ENCODE measurements at places on chromosomes 7 and 10. TPM values are rescaled to one million over a fixed set of nuclear protein-coding genes. Genes with fewer than 3 reads are reported as not detected.

Gene TRIM50
- not detected for total RNA-seq

Gene MMP21
- 0.25 TPM for total RNA-seq

Gene ZNF25
- 9.2 TPM for total RNA-seq

Gene SKAP2
- total RNA-seq: 12.9 TPM

Gene PLXDC2
- 0.86 TPM for total RNA-seq

Gene IFIT1B
- total RNA-seq: not detected

Gene FRA10AC1
- 13.3 TPM for total RNA-seq

Gene DGKB
- not detected for total RNA-seq

DNA sequence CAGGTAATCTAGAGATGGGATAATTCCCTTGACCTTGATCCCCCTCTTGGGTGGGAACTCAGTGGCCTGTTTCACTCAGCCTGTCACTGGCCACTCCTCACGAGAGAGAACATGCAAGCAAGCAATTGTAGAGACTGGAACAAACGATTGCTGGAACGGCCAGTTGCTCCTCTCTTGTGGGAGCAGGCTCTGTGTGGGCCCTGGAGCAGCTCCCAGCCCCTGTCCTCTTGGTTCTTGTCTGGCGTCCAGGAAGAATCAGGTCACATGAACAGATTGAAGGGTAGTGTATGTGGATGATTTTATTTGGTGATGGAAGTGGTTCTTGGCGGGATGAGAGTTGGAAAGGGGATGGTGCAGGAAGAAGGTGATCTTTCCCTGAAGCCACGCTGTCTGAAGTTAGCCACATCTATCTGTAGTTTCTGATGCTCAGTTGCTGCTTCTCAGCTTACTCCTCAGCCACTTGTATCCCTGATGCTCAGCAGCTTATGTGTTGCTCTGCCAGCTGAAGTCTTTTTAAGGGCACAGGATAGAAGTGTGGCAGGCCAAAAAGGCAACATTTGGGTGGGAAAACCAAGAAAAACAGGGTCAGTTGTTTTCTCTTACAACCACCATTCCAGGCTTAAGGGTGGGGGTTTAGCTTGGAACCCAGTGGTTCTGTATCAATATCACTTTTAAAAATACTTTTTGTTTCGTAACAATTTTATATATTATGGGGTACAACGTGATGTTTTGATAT is 15.9 kb downstream of the RNF133 start:
- DNase-seq: no peak

DNA sequence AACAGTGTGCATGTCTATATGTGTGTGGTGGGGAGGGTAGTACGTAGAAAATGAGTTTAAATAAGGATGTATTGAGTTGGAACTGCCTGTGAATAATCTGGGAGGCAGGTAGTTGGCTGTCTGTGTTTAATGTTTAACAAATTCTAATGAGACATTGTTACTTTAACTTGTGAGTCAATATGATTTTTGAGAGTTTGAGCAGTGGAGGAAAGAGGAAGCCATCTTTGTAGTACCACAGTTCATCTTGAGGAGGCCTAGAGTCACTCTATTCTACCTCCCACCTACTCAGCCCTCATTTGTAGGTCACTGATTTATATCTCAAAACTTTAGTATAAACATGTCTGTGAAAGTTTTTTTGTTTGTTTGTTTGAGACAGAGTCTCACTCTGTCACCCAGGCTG is 129.9 kb upstream of the ITGB1 start:
- no peak for DNase-seq

GRCh38 chr10:91460681-91461080 is 50.5 kb downstream of the HECTD2 start:
- no peak for DNase-seq

DNA sequence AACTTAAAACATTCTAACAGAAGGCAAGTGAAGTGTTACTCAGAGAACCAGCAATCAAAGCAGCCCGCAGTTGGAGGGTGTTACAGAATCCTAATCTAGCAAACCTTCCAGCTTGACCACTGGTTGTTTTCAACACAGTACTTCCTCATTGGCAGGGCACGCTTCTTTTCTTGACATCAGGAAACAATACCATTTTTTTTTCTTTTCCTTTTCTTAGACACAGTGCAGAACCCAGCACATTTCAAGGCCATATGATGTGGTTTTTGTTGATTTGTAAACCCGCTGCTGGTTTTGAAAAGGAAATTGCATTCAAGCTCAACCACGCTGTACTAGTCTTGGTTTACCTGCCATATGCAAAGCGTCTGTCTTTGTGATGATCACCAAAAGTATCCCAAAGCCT is 33.4 kb downstream of the RHOBTB1 start:
- DNase-seq: no peak

- DNase-seq: no peak
Measured at GRCh38 chr7:1743481-1744230, 73.6 kb downstream of the ELFN1 start.

GRCh38 chr7:50674896-50675835 is 107.5 kb downstream of the GRB10 start:
- no peak for DNase-seq

DNA sequence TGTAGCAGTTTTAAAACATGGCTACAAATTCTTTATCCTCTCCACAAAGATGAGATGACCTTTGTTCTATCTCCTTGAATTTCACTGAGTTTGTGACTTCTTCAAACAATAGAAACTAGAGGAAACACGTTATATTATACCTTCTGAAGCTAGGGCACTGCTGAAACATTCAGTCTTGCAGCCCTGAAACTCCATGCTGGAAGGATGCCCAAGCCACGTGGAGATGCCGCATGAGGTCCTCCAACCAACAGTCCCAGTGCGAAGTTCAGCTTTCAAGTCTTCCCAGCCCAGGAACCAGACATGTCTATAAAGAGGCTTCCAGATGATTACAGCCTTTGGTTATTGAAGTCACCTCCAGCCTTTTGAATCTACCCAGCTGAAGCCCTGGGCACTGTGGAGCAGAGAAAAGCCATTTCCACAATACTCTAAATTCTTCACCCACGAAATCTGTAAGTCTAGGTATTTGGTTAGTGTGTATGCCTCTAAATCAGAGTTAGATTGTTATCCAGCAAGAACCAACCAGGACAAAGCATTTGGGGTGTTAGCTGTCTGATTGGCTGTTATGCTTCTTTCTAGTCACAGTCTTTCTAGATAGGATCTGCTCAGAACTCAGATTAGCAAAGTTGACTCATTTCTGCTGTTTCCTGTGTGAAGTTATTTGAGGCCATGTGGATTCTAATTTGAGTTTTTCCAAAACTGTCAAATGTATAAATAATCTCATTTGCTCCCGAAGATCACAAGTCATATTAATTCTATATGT is 186.5 kb upstream of the TMEM72 start:
- no peak for DNase-seq

GRCh38 chr10:121900443-121901174 is 27.2 kb downstream of the ATE1 start:
- no peak for DNase-seq

- no peak for DNase-seq
Measured at GRCh38 chr10:124523901-124524300, 62.3 kb downstream of the LHPP start.

- no peak for DNase-seq
Measured at GRCh38 chr10:86635402-86635801, 18.9 kb upstream of the OPN4 start.

GRCh38 chr7:139094030-139094429 is 15.5 kb downstream of the ZC3HAV1 start:
- DNase-seq: no peak

DNA sequence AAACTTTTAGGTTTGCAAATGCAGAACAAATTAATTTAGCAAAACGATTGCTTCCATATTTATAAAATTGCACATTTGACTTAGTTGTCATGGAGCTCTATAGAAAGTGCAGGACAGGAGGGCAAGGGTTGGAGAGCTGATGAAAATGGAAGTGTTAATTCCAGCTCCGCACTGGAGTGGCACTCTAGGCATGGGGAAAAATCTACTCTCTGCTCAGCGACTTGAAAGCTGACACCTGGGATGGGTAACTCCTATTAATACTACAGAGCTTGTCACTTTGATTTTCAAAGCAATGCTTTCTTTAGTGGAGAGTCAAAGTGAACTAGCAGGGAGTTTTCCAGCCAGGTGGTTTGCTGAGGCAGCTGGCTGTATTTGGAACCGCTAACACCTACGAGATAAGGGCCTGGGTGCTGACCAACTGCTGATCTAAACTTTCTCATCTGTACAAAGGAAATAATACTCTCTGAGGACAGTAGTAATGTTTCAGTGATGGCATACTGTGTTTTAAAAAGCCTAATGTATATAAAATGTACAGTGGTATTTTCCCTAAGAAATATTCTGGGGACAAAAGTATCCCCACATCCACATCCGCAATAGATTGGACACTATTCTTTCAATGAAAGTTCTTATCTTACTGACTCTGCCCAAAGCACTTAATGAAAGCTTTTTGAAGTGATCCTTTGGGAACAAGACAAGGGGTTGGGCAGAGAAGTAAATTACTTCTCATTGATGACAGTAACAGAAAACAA is 444.3 kb downstream of the GPAM start:
- no peak for DNase-seq

- DNase-seq: no peak
Measured at GRCh38 chr10:114172776-114173602, 1.0 kb downstream of the CCDC186 start.

DNA sequence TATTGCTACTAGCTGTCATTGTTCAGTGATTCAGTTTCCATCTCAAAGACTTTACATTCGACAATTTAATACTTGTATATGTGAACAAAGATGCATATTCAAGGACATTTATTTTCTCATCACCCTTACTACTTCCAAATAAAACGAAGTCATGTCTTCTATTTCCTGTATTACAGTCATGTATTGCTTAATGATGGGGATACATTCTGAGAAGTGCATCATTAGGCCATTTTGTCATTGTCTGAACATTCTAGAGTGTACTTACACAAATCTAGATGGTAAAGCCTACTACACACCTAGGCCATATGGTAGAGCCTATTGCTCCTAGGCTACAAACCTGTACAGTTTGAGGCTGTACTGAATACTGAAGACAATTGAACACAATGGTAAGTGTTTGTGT is 6.5 kb downstream of the C10orf95 start:
- DNase-seq: no peak

- no peak for DNase-seq
Measured at GRCh38 chr7:142566271-142566670, 183.0 kb upstream of the PRSS1 start.

DNA sequence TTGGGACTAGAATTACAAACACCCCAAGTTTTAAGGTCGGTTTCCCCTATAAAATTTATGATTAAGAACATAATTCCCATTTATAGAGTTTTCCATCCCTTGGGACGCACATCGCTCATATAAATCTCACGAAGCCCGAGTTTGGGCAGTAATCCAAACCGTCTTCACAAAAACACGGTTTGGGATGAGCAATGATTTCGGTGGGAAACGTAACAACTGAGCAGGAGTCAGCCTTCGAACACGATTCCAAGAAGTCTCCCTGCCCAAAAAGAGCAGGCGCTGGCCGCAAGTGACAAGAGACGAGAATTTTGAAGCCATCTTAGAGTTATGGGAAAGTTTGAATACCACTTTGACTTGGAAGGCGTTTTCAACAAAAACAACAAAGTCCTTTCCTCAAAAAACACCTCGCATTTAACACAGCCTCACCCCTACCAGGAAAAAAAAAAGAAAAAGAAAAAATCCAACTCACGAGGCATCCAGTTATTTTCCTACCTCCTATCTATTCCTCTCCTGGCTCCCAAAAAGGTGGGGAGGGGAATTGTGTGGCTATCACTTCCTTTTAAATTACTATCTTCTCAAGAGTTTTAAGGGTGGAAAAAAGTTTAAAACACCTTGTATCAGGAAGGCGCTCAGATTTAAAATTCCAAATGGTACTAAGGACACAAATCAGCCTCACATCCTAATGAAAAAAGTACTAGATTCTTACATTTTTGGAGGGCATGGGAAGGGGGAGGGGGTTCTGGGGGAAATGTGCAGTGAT is 1.6 kb downstream of the SEPHS1 start:
- no peak for DNase-seq

DNA sequence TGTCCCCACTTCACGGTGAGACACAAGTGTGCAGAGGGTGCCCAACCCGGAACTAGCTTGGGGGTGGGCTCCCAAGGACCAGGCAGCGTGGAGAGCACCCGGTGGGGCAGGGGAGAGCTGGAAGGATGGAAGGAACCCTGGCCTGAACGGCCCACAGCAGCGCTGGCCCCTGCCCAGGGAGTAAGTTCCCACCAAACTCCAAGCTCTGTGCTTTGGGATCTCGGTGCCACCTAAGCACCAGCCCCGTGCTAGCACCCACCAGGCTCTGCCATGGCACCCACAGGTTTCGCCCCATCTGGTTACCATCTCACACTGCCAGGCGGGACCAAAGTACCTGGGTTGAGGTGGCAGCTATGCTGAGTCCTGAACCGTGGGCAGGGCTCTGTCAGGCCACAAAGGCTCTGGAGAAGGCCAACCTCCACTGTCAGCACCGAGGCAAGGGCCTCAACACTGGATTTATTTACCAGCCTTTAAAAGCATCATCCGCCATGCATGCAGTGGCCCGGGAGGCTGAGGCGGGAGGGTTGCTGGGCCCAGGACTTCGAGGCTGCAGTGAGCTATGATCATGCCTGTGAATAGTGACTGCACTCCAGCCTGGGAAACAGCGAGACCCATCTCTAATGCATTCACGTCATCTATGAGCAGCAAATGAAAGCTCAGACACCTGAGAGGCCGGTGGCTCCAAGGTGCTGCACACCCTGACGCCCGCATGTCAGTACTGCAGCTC is 16.0 kb downstream of the GPER1 start:
- peak; percentile 39 for DNase-seq

GRCh38 chr7:45515346-45515745 is 58.8 kb upstream of the ADCY1 start:
- DNase-seq: no peak

- no peak for DNase-seq
Measured at GRCh38 chr7:115869190-115869589, 161.4 kb downstream of the TFEC start.

- peak; percentile 19 for DNase-seq
Measured at GRCh38 chr7:157526005-157526912, 189.5 kb downstream of the DNAJB6 start.

DNA sequence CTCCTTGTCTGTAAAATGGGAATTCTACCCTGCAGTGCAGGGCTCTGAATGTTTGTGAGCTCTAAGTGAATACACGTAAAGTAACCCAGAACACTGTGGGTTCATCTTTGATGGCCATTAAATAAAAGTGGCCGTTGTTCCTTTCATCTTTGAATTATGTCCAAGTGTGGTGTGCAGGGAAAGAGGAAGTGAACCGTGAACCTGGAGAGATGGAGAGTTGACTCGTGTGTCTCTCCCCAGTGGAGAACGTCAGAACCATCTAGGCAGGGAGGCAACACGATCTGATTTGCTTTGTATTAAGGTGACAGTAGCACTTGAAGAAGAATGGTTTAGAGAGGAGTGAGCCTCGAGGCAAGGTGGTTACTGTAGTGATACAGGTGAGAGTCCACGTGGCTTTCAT is 93.5 kb upstream of the GJD4 start:
- no peak for DNase-seq

- no peak for DNase-seq
Measured at GRCh38 chr10:50512214-50512595, 111.6 kb downstream of the SGMS1 start.

DNA sequence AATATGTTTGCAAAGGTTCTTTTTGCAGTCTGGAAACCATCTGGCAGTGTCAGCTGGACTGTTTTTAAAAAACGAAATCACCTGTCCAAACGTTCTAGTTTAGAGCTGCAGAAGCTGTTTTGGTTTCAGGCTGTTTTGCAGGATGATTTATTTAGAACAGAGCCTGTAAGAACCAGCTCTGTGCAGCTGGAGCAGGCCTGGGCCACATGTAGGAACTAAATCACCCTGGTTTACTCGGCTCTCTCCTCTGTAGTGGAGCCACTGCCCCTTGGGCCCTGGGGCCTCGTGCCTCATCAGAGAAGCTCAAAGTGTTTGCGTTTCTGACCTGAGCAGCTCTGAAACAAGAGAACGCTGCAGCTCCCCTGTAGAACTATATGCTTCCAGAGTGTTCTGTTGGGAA is 142.5 kb downstream of the ACTR3B start:
- DNase-seq: no peak

GRCh38 chr10:96275685-96276418 is 4.5 kb upstream of the BLNK start:
- DNase-seq: no peak
